ENCODE measurements at places on chromosomes 11 and 22. TPM values are rescaled to one million over a fixed set of nuclear protein-coding genes. Genes with fewer than 3 reads are reported as not detected.

Gene KRTAP5-1
- 2.2 TPM for polyA plus RNA-seq

DNA sequence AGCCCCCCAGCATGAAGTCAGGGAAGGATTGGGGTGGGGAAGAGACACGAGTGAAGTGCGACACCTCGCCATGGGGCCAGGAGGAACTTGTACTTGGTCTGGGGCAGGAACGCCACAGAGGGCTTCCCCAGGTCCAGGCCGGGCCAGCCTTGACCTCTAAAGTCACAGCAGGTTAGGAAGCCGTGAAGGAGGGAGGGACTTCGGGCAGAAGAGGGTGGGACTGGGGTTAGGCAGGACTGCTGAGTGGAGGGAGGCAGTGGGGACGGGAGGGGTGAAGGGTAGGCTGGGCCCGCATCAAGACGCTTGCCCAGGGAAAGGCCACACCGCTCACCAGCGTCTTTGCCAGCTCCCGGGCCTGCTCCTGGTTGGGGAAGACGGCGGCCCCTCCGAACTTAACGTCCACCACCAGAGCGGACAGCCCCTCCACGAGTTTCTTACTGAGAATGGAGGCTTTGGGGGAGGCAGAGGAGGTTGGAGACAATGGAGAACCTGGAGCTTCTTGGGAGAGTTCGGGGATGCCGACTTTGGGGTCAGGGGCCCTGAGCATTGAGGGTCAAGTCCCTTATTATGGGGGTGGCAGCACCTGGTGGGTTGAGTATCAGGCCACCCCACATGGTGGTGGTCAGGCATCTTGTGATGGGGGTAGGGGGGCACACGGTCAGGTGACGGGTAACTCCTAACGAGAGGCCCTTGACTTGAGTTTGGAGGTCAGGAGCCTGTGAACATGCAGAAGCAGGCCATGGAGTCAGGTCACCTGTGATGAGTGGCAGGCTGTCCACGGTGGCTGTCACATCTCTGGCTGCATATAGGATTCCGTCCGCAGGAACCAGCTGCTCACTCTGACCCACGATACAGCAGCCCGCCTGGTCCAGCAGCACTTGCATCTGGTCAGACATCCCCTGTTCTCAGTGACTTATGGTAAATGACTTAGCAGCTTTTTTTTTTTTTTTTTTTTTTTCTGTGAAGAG, 1.7 kb upstream of the SCO2 start:
- no peak for DNase-seq

Gene GSTT2B
- polyA plus RNA-seq, result 11.1 TPM

DNA sequence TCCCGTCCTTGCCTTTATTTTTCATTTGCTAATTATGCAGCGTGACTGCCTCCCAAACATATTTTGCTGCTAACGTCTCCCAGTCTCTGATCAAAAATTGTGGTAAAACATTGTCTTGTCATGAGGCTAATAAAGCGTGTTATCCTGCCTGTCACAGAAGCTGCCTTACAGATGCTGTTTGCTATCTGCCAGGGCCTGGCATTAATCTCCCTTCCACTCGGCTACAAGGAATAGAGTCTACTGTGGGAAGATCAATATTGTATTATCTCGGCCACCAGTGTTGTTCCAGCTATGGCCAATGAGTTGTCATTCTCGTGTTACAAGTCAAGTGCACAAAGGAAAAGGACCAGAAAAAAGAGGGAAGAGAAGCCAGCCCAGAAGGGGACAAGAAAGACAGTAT, 100.3 kb downstream of the SEZ6L start:
- no peak for DNase-seq

Gene PCNX3
- 13.6 TPM for polyA plus RNA-seq

DNA sequence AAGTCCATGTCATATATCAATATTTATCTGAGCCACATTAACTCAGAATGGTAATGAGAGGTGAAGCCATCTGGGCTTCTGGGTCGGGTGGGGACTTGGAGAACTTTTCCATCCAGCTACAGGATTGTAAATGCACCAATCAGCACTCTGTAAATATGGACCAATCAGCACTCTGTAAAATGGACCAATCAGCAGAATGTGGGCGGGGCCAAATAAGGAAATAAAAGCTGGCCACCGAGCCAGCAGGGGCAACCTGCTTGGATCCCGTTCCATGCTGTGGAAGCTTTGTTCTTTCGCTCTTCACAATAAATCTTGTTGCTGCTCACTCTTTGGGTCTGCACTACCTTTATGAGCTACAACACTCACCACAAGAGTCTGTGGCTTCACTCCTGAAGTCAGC, 253.4 kb downstream of the JRKL start:
- no peak for DNase-seq

GRCh38 chr11:75403037-75403436, 3.7 kb downstream of the RPS3 start:
- no peak for DNase-seq

DNA sequence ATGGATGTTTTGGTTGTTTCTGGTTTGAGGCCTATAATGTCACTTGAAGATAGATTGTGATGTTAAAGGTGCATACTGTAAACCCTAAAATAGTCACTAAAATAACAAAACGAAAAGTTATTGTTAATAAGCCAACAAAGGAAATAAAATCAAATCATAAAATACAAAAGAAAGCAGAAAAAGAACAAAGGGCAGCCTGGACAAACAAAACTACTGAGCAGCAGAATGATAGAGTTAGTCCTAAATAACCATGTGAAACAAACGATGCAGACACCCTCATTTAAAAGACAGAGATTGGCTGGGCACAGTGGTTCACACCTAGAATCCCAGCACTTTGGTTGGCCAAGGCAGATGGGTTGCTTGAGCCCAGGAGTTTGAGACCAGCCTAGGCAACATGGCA, 90.9 kb upstream of the GAL start:
- no peak for DNase-seq
